ENCODE measurements at places on chromosomes 3 and 15.

DNA sequence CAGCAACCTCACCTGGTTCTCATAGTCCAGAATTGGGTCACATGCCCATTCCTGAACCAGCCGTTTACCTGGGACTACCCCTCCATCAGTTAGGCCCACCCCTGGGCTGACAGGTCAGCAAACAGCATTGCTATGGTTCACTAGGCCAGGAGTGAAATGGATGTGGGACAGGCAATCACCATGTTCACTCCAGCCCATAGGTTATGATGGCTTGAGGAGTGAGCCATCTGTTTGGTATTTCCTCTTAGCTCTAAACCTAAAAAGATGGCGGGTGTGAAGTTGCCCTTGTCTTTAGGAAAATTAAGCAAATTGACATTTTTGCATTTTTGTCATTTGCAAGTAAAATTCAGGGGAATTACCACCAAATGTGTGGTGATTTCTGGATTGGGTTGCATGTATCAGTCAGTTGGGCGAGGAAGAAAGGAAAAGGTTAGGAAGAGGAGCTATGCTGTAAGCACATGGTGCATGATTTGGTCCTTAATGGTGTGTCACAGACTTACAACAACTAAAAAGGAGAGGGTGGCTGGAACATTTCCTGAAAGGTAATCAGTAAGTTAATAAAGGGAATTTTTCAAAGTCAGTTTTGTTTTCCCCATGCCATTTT is 17.2 kb downstream of the NXPE3 start:
- DNase-seq, result no peak

GRCh38 chr3:119492128-119492527 is 6.2 kb upstream of the TIMMDC1 start:
- DNase-seq, result no peak

DNA sequence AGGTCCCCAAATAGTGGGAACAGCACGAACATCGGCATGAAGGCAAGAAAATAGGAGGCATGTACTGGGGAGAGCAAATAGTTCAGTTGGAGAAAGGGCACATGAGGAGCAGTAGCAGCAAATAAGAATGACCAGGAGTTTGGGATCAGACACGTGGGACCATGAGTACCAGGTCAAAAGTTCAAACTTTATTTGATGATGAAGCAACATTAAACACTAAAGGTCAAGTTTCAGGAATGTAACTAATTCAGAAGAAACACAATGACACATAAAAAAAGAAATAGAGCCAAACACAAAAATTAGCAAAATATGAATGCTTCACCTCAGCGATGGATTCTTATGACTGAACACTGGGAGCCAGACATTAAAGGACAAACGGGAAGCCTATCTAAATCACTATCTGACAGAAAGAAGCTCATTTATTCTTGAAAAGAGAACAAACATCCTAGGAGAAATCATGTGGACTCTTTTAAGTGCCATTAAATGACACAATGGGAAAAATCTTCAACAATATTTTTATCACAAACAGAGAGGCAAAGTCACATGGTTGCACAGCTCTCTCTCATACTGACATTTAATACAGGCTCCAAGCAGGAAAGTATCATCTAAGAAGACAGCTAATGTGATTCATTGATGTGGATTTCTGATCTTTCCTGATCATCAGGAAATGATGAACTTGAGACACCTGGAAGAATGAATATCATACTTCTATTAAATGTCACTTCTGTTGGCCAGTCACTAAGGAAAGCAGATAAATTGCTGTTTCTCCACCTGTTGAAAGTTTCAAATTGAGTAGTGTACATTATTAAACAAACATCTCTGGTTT is 216.9 kb upstream of the THBS1 start:
- no peak for DNase-seq

DNA sequence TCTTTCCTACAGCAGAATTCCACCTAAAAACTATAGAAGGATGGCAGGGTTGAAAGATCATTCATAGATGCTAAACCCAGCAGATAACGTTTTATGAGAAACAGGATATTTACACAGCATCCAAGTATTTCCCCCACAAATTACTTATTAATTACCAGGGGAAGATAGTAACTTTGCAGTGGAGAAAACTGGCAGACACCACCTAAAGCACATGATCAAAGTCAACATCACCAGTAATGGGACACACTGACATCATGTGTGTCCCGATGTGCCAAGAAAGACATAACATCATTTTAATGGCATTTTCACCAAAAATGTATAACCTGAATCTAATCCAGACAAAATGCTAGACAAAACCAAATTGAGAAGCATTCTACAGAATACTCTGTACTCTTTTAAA is 220.4 kb upstream of the THBS1 start:
- no peak for DNase-seq

- no peak for DNase-seq
These were observed 17.6 kb downstream of the CTSH start for GRCh38 chr15:78927077-78927790.

GRCh38 chr3:166498446-166498845 is 661.2 kb upstream of the BCHE start:
- DNase-seq, result no peak

DNA sequence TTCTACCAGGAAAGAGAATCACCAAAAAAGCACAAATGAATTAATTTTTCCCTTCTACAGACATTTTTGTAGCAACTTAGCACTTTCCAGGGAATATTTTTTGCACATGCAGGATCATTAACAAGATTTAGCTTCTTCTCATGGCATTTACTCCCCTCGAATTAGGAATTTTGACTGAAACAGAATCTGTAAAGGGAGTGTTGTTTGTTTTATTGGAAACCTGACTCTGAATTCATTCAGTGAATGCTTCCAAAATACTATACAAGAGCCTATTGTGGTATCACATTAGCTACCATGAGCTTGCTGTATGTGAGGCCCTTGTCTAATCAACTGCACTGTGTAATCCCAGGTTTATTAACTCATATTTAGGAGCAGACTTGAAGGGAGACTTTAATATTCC is 130.4 kb upstream of the ATP10A start:
- no peak for DNase-seq

DNA sequence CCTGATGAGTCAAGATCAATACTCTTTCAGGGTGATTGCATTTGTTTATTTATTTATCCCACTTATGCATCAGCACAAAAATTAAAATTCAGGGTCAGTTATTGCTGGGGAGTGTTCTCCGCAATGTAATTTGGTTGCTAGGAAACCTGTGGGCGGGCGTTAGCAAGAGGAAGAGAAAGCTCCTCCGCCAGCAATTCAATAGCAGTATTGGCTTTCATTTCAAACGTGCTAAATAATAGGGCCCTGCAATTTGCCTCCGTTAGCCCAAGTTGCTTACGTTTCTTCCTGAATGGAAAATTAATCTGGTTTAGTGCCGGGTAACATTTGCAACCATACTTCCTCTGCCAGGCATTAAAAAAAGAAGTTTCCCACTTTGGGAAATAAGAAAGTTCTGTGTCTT is 35.5 kb upstream of the PLCL2 start:
- peak; percentile 85 for DNase-seq

- no peak for DNase-seq
These were observed 55.1 kb upstream of the RASA2 start for GRCh38 chr3:141431411-141432378.

- DNase-seq, result no peak
These were observed 157.2 kb downstream of the EDEM1 start for GRCh38 chr3:5344707-5345106.

DNA sequence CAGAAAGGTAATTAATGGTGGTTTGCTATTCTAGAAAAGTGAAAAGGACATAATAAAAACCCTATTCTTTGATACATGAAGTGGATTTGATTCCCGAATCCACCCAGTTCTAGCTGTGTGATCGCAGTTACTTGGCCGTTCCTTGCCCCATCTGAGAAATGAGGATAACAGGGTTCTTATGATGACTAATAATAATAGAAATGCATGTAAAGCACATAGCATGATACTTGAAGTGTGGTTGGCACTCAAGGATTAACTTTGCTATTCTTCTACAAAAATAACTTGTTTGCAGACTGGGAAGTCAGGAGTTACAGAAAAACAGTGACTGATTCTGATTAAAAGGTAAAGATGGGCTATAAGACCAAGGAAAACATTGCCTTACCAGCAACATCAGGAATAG is 26.8 kb downstream of the PARL start:
- DNase-seq, result no peak

GRCh38 chr3:14913071-14913925 is 34.1 kb upstream of the NR2C2 start:
- DNase-seq, result no peak

DNA sequence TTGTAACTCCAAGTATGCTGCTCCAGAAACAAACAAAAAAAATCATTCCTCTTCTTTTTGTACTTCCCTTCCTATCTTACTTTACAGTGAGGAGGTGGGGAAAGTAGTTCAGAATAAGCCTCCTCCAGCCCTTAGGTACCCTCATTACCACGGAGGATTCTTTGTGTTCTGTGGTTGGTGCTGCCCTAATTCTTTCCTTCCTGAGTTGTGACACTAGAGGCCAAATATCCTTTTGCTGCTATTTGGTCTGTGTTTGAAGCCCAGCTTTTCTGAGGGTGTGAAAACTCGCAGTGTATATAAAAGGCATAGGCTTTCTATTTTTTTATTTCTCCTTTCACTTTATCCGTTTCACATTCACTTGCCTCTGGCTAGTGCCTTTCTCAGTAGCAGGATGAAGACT is 98.2 kb downstream of the HHLA2 start:
- DNase-seq, result no peak

GRCh38 chr3:197501879-197502620 is 53.7 kb downstream of the BDH1 start:
- peak; percentile 52 for DNase-seq

GRCh38 chr15:94532226-94532625 is 300.9 kb downstream of the MCTP2 start:
- no peak for DNase-seq

DNA sequence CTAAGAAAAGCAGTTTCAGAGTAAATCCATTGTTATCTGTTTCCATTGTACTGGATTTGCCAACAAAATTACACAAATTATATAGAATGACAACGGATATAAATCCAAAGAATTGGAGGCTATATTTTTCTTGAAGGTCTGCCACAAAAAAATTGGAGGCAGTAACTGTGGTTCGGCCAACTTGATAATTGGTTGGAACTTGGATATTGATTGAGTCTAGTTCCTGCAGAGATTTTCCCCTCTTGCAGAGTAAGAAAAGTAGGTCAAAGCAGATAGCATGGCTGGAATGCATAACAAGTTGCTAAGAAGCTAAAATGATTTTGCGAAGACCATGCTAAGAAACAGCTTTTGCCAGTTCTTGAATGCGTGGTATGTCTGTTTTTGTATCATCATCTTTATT is 269.6 kb upstream of the CFAP20DC start:
- no peak for DNase-seq

DNA sequence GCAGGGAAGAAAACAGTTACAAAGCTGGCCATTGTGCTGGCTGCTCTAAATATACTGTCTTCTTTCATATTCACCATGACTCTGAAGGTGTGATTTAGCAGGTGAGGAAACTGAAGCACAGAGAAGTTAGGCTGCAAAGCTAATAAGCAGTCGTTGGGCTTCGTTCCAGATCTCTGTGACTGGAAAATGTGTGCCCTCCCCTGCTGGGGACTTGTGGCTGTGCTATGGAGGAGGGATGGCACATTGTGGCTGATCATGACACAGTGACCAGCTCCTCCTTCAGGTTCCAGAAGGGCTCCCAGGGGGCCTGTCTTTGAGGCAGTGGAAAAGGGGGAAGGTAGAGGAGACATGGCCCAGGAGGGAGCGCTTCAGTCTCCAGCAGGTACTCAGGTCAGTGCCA is 19.2 kb downstream of the PXK start:
- DNase-seq, result no peak

Measured in natural killer cell (primary cell).